Substantia nigra (tissue), 51 donors: ENCODE measurements at places on chromosomes 6 and 20.

- no peak for DNase-seq
Observed at GRCh38 chr6:142301651-142302391, at the start of gene ADGRG6. ADGRG6 (plus strand) TSS chr6:142302007; CDS start chr6:142302330, 323 bp downstream.

GRCh38 chr6:7173843-7174503 lies 66.2 kb downstream of the RREB1 start:
- no peak for DNase-seq

DNA sequence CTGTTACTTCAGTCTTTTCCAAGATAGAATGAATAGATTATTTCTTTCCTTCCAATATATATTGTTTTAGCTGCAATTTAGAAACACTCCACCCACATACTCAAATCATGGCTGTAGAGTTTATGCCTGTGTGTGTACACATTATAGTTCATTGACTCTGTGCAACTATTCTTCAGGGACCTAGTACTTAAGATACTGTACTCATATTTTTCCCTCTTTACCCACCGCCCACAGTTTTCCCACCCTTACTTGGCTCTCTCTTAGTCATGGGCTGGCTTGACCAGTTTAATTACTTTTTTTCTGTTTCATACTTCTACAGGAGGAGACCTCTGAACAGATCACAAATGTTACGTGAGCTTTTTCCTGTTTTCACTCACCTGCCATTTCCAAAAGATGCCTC lies 30.4 kb downstream of the C6orf89 start:
- no peak for DNase-seq

GRCh38 chr20:43096931-43097260 lies 92.8 kb downstream of the PTPRT start:
- DNase-seq, result no peak
